ENCODE measurements at places on chromosomes 2 and 18.

GRCh38 chr2:108916122-108916795, 72.8 kb downstream of the EDAR start:
- no peak for DNase-seq

DNA sequence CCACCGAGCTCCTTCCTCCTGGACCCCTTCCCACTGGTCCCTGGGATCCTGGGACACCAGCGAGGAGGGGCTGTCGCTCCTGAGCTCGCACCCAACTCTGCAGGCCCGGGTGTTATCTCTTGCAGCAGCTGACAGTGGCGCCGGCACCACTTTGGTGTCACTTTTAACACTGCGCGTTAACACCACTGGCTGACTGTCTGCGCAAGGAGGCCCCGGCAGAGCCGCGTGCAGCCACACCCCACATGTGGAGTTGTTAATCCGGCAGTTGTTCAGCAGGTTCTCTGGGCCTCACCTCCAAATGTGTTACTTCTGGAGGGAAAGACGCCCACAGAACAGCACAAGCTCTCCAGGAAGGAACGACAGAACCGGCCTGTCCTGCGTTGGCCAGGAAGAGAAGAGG, 155.0 kb upstream of the GLI2 start:
- peak; percentile 4 for DNase-seq

- no peak for DNase-seq
Measured at GRCh38 chr2:98598781-98599428, 9.4 kb downstream of the COA5 start.

DNA sequence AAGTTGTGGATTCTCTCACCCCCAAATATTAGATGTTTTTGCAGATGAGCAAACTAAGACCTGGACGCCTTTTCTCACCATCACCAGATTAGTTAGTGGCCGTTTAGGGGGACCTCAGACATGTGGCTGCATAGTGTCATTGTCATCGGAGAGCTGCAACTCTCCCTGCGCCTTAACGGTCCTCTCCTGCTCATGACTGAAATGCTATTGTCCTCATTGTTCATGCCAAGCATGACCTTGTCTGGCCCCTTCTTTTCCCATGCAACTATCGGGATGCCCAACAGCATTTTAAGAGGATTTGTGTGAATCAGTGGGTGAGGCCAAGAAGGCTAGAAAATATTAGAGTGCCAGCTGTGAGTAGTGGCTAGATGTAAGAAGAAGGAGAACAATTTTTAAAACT, 174.2 kb downstream of the SOCS6 start:
- DNase-seq = no peak

DNA sequence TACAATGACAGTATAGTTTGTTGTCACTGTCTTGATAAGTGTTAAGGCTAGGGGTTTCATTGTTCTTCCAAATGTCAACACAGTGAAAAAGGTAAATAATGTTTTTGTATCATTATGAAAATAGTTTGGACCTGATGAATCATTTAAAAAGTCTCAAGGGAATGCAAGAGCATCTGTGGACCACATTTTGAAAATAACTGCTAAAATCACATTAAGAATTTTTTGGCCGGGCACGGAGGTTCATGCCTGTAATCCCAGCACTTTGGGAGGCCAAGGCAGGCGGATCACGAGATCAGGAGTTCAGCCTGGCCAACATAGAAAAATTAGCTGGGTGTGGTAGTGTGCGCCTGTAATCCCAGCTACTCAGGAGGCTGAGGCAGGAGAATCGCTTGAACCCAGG, 10.3 kb downstream of the SCN1A start:
- no peak for DNase-seq

DNA sequence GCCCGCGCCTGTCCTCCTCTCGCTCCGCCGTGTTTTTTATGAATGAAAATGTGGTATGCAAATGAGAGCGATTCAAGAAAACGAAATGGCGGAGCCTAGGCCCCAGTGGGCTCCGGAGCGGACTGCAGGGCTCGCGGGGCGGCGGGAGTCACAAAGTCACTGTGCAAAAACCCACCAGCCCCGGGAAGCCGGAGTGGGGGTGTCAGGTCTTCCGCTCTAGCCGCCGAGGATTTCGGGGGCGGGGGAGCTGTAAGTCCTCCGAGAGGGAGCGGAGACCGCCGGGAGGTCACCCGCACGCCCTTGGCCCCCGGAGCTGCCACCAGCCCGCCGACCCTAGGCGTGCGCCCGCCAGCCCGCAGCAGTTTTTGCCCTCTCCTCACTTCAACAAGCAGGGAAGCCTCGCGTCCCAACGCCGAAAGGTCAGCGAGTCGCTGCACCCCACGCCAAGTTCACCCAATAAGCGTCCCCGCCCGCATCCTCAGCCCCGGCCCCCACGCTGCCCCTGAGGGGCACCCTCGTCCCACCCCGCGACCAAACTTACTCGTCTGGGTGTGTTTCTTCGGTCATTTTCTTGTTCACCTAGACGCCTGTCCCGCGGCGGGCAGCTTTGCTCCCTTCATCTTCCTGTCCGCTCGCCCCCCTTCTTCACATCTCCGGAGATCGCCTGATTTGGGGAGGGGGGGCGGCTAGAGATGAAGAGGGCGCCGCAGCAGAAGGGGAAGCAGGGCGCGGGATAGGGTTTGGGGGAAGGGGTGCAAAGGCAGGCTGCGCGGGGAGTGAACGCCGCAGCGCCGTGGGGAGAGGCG, 775 bp downstream of the SPRED2 start:
- DNase-seq = peak; percentile 48

DNA sequence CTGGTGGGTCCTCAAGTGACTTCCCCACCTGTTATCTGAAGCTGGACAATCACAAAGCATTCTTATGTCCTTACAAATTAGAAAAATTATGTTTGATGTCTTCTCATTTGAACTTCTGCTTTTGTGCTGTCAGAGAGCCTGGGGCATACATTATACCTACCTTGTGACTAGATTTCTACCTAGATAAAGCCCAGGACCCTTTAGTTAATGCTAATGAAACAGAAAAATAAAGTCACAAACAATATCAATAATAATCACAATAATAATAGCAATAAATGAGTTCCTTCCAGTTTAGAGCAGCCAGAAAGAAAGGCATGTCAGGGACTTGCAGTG, 456.4 kb downstream of the SETBP1 start:
- DNase-seq = no peak

DNA sequence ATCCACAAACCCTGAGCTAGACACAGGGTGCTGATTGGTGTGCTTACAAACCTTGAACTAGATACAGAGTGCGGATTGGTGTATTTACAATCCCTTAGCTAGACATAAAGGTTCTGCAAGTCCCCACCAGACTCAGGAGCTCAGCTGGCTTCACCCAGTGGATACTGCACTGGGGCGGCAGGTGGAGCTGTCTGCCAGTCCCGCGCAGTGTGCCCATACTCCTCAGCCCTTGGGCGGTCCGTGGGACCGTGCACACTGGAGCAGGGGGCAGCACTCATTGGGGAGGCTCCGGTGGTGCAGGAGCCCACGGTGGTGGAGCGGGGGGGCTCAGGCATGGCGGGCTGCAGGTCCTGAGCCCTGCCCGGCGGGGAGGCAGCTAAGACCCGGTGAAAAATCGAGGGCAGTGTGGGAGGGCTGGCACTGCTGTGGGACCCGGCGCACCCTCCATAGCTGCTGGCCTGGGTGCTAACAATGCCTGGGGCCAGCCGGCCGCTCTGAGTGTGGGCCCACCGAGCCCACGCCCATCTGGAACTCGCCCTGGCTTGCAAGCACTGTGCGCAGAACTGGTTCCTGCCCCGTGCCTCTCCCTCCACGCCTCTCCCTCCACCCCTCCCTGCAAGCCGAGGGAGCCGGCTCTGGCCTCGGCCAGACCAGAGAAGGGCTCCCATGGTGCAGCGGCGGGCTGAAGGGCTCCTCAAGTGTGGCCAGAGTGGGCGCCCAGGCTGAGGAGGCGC, 75.6 kb downstream of the MOB4 start:
- DNase-seq = no peak

DNA sequence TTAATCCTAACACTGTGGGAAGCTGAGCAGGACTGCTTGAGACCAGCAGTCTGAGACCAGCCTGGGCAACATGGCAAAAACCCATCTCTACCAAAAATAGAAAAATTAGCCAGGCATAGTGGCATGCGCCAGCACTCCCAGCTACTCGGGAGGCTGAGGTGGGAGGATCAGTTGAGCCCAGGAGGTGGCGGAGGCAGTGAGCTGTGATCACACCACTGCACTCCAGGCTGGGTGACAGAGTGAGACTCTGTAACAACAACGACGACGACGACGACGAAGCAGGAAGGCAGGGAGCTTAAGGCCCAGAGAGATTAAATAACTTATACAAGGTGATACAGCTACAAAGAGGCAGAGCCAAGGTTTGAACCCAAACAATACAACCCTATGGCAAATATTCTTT, 37.3 kb downstream of the CFAP36 start:
- DNase-seq = no peak

- DNase-seq = no peak
Measured at GRCh38 chr2:152050341-152050740, 48.5 kb downstream of the CACNB4 start.

- DNase-seq = no peak
Measured at GRCh38 chr18:1653873-1654272, 749.2 kb downstream of the ADCYAP1 start.

- DNase-seq = no peak
Measured at GRCh38 chr2:173860082-173860481, 105.1 kb downstream of the SP3 start.

GRCh38 chr2:129914538-129915302, 64.7 kb upstream of the RAB6C start:
- DNase-seq = no peak

Measured in psoas muscle (tissue), 8 donors.